ENCODE measurements at places on chromosomes 5 and 9. TPM values are rescaled to one million over a fixed set of nuclear protein-coding genes. Genes with fewer than 3 reads are reported as not detected.

Gene BTNL8
- total RNA-seq, result not detected

Gene IL31RA
- total RNA-seq, result 0.68 TPM

Gene BHMT2
- total RNA-seq, result 0.72 TPM

Gene PCDHGA4
- 0.48 TPM for total RNA-seq

Gene DMRT2
- 0.12 TPM for total RNA-seq

Gene ACOT12
- total RNA-seq, result not detected

Gene BTNL9
- 2.5 TPM for total RNA-seq

GRCh38 chr5:92548346-92548745, 1032.7 kb downstream of the NR2F1-AS1 start:
- ATAC-seq, result no peak

DNA sequence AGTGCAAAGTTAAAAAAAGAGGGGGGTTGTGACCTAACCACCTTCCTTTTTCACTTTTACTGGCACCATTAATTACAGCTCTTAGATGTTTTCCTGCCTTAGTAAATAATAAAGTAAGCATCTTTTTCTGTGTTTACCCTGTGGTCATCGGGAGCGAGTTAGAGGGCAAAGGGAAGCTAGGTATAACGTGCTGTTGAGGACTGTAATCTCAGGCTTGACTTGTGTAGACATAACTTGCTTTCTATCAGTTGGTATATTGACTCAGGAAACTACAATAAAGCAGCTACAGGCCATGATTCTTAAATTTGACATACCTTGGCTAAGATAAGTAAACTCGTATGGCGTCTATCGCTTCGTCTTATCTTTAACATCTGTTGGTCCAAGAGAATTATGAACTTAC, 509.8 kb upstream of the CHD1 start:
- ATAC-seq, result no peak

DNA sequence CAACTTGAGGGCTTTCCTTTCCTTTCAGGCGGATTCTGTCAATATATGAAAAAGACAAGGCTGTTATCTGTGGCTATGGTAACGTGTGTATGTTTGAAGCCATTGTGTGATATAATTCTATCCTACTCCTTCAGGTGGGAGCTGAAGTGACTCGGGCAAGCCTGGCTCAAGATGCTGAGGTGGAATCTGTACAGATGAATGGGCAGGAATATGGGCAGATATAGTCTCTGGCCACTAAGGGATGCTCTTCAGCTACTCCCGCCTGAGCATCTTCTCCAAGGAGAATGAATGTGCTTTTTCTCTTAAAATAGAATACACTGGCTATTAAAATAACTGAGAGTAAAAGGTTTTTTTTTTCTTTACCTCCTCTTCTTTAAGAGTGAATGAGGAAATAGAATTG, 244.8 kb downstream of the ADGRV1 start:
- ATAC-seq, result no peak

DNA sequence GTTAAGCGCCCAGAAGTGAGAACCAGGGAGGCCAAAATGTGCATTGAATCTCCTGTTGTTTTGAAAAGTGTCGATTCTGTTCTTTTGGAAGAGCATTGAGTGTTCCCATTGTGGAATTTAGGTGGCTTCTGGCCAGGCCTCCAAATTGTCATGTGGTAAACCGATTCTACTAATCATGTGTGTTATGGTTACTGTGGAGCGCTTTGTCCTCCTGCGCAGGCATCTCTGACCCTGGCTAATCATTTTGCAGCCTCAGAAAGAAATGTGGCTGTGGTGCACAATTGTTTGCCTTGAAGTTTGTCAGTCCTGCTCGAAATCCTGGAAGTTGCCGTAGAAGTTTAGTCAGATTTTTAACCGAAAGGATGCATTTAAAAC, 121.3 kb downstream of the RASGRF2 start:
- ATAC-seq, result no peak

DNA sequence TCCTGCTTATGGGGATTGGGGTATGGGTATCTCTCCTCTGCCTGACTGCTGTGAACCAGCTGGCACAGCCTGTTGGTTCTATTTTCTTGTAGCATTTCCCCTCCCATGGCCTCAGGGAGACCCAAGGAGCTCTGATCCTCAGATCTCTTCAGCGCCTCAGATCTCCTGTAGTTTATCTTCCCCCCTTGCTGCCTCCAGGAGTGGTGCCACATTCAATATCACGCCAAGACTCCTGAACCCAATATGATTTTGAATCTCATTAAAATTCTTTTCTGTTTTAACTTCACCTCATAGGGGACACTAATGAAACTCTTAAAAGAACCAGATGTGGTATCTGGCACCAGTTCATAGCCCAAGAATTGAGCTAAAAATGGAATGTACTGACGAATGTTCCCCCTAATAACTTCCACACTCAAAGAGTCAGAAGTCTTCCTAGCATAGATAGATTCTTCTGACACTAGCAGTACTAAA, 59.6 kb upstream of the LIFR start:
- ATAC-seq, result no peak

GRCh38 chr5:177429248-177430040, 3.0 kb downstream of the GRK6 start:
- no peak for ATAC-seq

GRCh38 chr9:119509291-119509905, 140.2 kb upstream of the BRINP1 start:
- ATAC-seq, result no peak

DNA sequence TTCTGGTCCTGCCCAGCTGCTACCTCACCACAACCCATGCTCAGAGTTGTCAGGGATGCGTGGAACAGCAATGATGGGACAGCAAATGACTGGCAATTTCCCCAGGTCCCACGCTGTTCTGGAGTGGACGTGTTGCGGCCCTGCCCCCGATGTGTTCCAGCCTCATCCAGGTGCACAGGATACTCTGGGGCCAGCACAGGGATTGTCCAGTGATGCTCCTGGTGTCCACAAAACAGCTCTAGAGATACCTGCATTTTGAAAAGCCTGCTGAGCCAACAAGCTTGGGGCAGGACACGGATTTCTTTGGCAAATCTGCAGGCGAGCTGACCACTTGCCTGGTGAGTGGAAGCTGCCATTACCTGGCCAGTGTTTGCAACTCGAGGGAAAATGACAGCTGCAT, 88.7 kb downstream of the ANKRD33B start:
- ATAC-seq, result no peak

- ATAC-seq, result no peak
Observed at GRCh38 chr5:54062958-54063357, 247.4 kb downstream of the ARL15 start.

- no peak for ATAC-seq
Observed at GRCh38 chr9:128120061-128120740, 7.3 kb downstream of the PTGES2 start.

- no peak for ATAC-seq
Observed at GRCh38 chr5:68875351-68875750, 218.5 kb upstream of the SLC30A5 start.

DNA sequence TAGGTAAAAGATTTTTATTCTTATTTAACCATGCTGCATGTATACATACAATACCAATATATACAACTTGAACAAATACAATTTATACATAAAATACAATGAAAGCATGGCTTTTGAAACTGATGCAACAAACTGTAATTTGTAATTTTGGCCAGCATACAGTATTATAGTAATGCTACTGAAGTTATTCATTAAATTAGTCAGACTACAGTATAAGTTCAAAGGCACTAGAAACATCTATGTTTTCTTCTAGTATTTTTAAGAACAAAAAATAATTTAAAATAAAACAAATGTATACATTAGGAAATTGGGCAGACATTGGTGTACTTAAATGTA, 18.8 kb downstream of the IL4 start:
- no peak for ATAC-seq

All from esophagus mucosa (tissue), 1 donor.